Activated CD4-positive, alpha-beta memory T cell treated with anti-CD3 and anti-CD28 coated beads for 36 hours (primary cell): ENCODE measurements at places on chromosomes 4 and X. TPM values are rescaled to one million over a fixed set of nuclear protein-coding genes. Genes with fewer than 3 reads are reported as not detected.

- H3K36me3 ChIP-seq = no peaks in the 10 kb centered on the region
- peaks cover 2% of the 10 kb centered on the region for H3K27me3 ChIP-seq
- H3K4me1 ChIP-seq = no peaks in the 10 kb centered on the region
- H3K4me3 ChIP-seq = no peak overlapping the region
These were observed 104.0 kb upstream of the WDR17 start for GRCh38 chr4:175961604-175962003.

- DNase-seq = no peak
- H3K27me3 ChIP-seq = no peaks in the 10 kb centered on the region
- no peak overlapping the region for H3K4me3 ChIP-seq
- no peaks in the 10 kb centered on the region for H3K4me1 ChIP-seq
- no peak overlapping the region for H3K27ac ChIP-seq
These were observed 242.2 kb downstream of the DKK2 start for GRCh38 chr4:106793933-106794332.

DNA sequence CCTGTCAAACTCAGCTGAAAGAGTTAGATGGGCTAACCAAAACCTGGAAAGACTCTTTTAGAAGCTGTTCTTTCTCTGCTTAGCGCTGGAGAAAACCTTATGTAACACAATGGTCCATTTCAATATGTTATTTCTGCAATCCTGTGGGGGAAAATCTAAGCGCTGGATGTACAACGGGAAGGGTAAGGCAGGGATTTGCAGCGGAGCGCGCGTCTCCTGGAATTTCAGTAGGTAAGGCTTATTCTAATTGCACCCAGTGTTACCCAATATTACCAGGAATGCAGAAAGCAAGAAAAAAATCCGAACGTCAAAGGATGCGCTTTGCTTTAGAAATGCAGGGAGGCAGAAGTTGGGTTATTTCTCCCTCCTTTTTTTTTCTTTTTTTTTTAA lies 2.0 kb downstream of the HS3ST1 start:
- H3K27me3 ChIP-seq = peaks cover 42% of the 10 kb centered on the region
- H3K4me3 ChIP-seq = no peak overlapping the region
- DNase-seq = no peak
- peaks cover 12% of the 10 kb centered on the region for H3K4me1 ChIP-seq

GRCh38 chrX:116272322-116272721 lies 101.8 kb downstream of the AGTR2 start:
- no peaks in the 10 kb centered on the region for H3K27me3 ChIP-seq
- H3K4me1 ChIP-seq = no peaks in the 10 kb centered on the region
- H3K36me3 ChIP-seq = no peaks in the 10 kb centered on the region
- DNase-seq = no peak
- H3K4me3 ChIP-seq = no peak overlapping the region
- no peak overlapping the region for H3K27ac ChIP-seq

DNA sequence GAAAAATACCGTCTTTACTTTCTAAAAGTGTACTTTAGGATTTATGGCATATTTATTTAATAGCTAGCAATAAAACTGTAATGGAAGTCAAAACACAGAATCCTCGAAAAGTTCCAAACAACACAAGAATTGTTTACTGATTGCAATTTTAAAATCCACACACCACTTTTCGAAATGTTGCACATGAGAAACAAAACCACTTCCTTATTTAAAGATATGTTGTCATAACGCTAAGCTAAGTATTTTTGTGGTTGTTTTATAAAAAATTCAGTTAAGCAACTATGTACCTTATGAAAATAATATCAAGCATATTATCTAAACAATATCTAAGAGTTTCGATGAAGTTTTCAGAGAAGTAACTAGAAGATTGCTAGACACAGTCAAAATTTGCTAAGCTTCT lies 344 bp downstream of the TMPRSS11D start:
- peaks cover 10% of the 10 kb centered on the region for H3K27me3 ChIP-seq
- H3K4me3 ChIP-seq = no peak overlapping the region
- H3K4me1 ChIP-seq = no peaks in the 10 kb centered on the region
- H3K36me3 ChIP-seq = no peaks in the 10 kb centered on the region

- H3K27me3 ChIP-seq = no peaks in the 10 kb centered on the region
- no peak overlapping the region for H3K4me3 ChIP-seq
- H3K4me1 ChIP-seq = peaks cover 44% of the 10 kb centered on the region
- DNase-seq = no peak
- no peak overlapping the region for H3K27ac ChIP-seq
These were observed 492 bp downstream of the GALNT7 start for GRCh38 chr4:173169178-173169427.

GRCh38 chr4:1375051-1375721 lies 28.2 kb downstream of the UVSSA start:
- H3K27me3 ChIP-seq = no peaks in the 10 kb centered on the region
- H3K4me3 ChIP-seq = no peak overlapping the region
- H3K4me1 ChIP-seq = no peaks in the 10 kb centered on the region
- no peak for DNase-seq
- H3K36me3 ChIP-seq = peaks cover 13% of the 10 kb centered on the region

GRCh38 chrX:123943488-123943887 lies 18.0 kb upstream of the STAG2 start:
- H3K36me3 ChIP-seq = no peaks in the 10 kb centered on the region
- no peaks in the 10 kb centered on the region for H3K27me3 ChIP-seq
- no peaks in the 10 kb centered on the region for H3K4me1 ChIP-seq

- peaks cover 10% of the 10 kb centered on the region for H3K36me3 ChIP-seq
- H3K4me3 ChIP-seq = no peak overlapping the region
- DNase-seq = no peak
- H3K27ac ChIP-seq = no peak overlapping the region
These were observed 16.2 kb downstream of the GATB start for GRCh38 chr4:151744614-151745013.

DNA sequence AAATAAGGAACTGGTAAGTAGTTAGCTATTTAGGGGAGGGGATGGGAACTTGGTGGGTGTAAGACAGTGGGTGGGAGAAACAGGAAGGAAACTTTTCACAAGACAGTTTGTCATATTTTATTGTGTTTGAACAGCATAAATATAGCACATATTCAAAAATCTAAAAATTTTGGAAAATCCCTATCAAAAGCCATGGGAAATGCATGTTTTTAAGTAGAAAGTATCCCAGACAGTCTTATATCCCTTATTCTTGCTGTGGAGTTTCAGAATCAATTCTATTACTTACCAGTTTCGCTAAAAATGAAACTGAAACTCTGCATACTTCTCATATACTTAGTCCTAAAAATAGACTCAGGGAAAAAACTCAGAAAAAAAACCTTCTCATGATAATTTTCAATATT lies 22.3 kb upstream of the RASGEF1B start:
- peaks cover 9% of the 10 kb centered on the region for H3K36me3 ChIP-seq
- no peaks in the 10 kb centered on the region for H3K27me3 ChIP-seq

DNA sequence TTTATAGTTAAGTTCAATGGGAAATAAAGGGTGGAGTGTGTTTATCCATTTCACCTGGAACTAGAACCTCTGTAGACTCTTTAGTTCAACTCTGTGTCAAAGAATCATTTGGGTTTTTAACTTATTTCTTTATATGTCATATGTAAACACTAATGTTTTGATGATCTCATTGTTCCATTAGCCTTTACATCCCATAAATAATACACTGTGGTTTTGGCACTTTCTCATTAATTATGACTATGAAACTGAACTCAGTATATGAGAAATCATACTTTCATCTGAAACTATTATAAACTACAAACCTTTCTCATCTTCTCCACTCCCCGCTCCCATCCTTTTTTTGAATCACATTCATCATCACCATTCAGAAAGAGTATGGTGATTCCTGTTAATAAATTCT lies 31.0 kb downstream of the F8 start:
- no peaks in the 10 kb centered on the region for H3K36me3 ChIP-seq
- no peaks in the 10 kb centered on the region for H3K27me3 ChIP-seq
- no peak overlapping the region for H3K27ac ChIP-seq
- H3K4me1 ChIP-seq = peaks cover 21% of the 10 kb centered on the region

DNA sequence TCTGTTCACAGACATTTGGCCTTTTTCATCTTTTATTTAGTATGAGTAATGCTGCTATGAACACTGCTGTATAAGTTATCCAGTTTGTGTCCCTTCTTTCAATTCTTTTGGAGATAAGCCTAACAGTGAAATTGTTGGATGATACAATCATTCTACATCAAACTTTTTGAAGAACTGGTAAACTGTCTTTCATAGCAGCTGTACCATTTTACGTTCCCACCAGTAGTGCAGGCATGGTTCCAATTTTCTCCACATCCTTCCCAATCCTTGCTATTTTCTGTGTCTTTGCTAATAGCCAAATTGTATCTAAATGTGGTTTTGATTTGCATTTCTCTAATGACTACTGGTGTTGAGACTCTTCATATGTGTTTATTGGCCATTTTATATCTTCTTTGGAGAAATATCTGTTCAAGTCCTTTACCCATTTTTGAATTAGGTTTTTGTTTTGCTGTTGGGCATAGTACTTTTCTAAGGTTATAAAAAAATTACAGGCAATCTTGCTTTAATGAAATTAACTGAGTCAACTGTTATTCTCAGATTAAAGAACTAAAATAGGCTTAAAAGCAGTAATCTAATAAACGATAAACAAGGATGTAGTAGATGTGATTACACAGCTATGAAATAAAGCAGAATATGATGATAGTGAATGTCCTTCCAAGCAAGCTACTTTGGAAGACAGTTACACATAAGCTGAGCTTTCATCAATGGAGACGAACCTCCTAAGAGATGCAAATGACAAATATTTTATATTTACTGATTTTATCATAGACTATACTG lies 57.2 kb downstream of the FBXW7 start:
- H3K27me3 ChIP-seq = no peaks in the 10 kb centered on the region
- H3K4me3 ChIP-seq = no peak overlapping the region
- no peak for DNase-seq
- peaks cover 33% of the 10 kb centered on the region for H3K4me1 ChIP-seq
- no peak overlapping the region for H3K27ac ChIP-seq

DNA sequence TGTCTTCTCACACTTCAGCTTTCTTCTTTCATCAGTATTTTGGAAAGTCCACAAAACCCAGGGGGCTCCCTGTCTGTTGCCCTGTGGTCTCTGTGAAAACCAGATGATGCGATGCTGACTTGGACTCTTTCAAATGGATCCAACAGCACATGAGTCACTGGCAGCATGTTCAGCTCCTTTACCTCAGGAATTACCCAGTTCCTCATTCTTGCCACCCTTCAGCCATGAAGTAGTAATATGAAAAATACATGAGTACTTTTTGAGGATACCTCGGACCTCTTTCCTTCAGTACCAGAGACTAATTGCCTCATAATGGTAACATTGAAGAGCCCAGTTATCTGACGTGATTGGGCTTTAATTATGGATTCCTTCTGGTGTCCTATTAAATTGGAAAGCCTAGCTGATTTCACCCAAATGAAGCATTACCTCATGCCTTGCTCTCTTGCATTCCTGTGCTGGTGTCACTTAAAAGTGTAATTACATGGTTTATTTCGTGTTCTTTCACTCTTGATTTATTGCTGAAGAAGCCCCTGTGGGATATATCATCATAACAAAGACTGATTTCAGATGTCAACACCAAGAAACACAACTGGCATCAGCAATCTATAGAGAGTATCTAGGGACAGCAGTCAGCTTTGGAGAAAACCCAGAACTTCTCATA lies 63.4 kb downstream of the NFKB1 start:
- peak; percentile 51 for DNase-seq
- H3K27ac ChIP-seq = peak overlapping the region; percentile 40
- H3K4me1 ChIP-seq = peaks cover 82% of the 10 kb centered on the region
- H3K36me3 ChIP-seq = peaks cover 43% of the 10 kb centered on the region

SMAD1 gene
- 2.9 TPM for total RNA-seq

NKRF gene
- total RNA-seq = 20.2 TPM

CHRDL1 gene
- total RNA-seq = not detected

FATE1 gene
- not detected for total RNA-seq

RRAGB gene
- total RNA-seq = 5.3 TPM

STPG2 gene
- not detected for total RNA-seq

PASD1 gene
- total RNA-seq = not detected

TSPAN7 gene
- 0.69 TPM for total RNA-seq

KCNIP4 gene
- total RNA-seq = not detected

VSIG4 gene
- total RNA-seq = not detected

DTHD1 gene
- total RNA-seq = 3.8 TPM
